ENCODE measurements at places on chromosomes 16 and 17. TPM values are rescaled to one million over a fixed set of nuclear protein-coding genes. Genes with fewer than 3 reads are reported as not detected.

TERB1 gene
- total RNA-seq: not detected

KRT15 gene
- total RNA-seq: 2.8 TPM

MYO18A gene
- 30.4 TPM for total RNA-seq

PIK3R5 gene
- not detected for total RNA-seq

NPIPB5 gene
- 25.5 TPM for total RNA-seq

RGS11 gene
- total RNA-seq: 4.5 TPM

MEIOC gene
- 3.6 TPM for total RNA-seq

GP1BA gene
- not detected for total RNA-seq

NUFIP2 gene
- total RNA-seq: 55.5 TPM

APOBR gene
- total RNA-seq: 0.05 TPM

SP6 gene
- total RNA-seq: 2.8 TPM

SAMD14 gene
- 0.27 TPM for total RNA-seq

PIRT gene
- total RNA-seq: not detected

TBC1D3H gene
- total RNA-seq: not detected

PDXDC1 gene
- 71.8 TPM for total RNA-seq

CLEC3A gene
- not detected for total RNA-seq

CDK12 gene
- 38.5 TPM for total RNA-seq

PFN1 gene
- total RNA-seq: 2,450 TPM

CES1 gene
- 30.1 TPM for total RNA-seq
